Activated CD8-positive, alpha-beta T cell treated with anti-CD3 and anti-CD28 coated beads, Interleukin-2, amount 10 ng/mL, durations not matched to agents 7 days and 5 days (primary cell): ENCODE measurements at places on chromosomes 4 and X.

DNA sequence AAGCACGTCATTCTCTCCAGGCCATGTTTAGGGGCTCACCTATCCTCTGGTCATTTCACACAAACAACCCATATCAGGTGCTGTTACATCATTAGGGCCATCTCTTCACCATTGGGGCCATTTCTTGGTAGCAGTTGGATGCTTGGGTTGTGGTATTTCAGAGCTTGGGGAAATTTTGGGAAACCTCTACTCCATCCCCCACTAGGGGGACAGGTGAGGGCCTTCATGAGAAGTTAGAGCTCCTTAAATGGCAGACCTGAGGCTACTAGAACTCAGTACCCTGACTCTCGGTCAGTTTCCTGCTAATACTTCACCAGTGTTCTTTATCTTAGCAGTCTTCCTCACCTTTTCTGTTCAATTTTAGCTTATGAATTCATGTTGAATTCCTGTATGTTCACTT, 50.2 kb downstream of the ZNF827 start:
- DNase-seq: no peak

DNA sequence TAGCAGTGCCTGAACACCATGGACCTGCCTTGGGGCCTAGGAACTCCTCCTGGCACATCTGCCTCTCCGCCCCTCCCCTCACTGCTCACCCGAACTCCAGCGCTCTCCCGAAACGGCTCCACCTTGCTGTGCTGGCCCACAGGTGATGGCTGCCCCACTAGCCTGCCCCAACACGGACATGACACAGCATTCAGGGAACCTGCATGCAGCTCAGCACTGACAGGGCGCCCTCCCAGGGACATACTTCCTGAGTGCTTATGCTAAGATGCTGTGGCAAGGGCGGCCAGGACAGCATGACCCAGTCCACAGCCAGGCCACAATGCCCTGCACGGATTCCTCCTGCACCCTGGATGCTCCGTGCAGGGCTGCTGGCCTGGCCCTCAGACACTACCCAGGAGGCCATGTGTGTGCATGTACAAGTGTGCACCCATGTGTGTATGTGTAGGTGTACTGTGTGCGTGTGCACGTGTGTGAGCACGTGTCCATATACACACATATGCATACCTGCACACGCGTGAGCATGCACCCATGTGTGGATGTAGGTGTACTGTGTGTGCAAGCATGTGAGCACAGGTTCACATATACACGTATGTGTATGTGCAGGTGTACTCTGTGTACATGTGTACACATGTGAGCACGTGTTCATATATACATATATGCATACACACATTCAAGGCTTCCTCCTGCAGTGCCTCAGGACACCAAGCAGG, 6.0 kb downstream of the TMEM271 start:
- DNase-seq: no peak

DNA sequence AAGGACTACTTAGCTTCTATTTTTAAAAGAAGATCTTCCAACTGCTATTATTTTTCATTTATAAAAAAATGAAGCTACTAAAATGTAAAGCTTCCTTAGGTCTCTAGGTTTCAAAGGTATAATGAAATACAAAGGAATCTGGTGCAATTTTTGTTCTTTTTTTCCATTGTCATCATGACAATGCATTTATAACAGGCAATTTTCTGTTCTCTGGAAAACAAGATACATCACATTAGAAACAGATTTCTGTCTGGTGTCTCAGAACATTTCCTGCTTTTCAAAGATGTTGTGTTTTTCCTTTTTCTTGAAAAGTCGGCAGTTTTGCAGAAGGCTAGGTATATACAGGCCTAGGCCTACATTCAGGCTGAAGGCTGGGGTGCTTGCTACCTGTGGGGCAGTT, 63.6 kb upstream of the ATP8A1 start:
- no peak for DNase-seq

GRCh38 chr4:154741922-154742850, 1.6 kb upstream of the LRAT start:
- DNase-seq: no peak

DNA sequence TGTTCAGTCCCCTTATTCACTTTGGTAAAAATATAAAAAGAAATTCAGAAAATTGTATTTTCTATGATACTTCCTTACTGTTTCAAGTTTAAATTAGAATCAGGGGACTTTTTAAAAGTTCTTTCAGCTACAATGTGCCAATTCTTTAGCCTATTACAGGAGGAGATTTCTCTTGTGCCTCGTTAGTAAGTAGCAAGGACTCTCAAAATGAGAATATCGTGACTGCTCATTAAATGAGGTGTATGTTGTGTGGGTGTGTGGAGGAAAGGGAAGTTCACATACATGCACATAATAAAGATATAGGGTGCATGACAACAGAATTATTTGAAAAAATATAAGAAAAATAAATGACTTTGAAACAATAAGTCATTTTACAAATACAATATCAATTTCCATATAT, 190.5 kb downstream of the DTHD1 start:
- DNase-seq: no peak

GRCh38 chr4:183438458-183439113, 5.8 kb upstream of the CDKN2AIP start:
- no peak for DNase-seq

- DNase-seq: no peak
These were observed 12.9 kb upstream of the SMPX start for GRCh38 chrX:21770631-21771321.

DNA sequence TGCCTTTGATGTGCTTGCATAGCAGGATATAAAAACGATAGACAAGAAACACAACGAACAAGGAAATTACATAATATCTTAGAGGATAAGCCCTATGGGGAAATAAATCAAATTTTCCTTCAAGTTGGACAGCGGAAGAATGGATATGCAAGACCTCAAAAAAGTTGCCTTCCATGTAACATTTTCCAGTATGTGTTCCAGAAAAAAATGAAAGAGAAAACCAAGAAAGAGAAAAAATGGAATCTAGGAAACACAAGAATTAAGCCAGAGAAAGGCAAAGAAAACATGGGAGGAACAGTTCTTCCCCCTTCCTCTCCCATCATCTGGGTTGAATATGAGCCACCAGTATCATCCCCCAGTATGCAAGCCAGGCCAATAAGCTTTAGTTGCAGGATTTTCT, 34.6 kb upstream of the MID1 start:
- DNase-seq: no peak

DNA sequence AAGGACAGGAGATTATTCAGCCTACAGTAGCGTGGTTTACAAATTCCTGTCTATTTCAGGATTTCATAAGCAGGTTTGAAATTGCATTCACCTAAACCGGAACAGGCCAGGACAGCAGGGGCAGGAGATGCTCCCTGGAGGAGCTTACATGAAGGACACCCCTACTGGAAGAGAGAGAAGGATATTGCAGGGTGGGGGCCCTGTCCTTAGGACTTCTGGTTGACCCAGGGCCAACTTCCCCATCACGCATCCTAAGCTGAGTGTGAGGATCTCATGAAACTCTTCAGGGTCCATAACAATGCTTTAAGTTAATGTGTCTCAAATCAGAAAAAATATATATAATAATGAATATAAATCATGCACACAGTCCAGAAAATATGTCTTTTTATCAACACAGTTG, 6.4 kb upstream of the DHRSX start:
- no peak for DNase-seq

- no peak for DNase-seq
These were observed 47.7 kb downstream of the RPS6KA3 start for GRCh38 chrX:20218836-20219505.

DNA sequence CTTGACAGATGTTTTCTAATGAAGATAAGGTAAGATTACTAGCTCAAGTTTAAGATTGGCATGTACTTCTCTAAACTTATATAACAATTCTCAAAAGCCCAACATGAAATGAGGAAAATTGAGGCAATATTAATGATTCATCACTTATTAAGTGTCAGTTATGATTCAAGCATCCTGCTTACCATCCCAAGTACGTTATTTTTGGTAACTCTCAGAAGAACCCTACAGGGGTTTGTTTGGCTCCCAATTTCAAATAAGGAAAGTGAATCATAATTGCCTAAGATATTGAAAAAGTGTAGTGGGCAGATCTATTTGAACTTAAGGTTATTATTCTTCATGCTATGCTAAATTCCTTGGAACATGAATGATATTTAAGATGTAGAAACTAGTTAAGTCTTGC, 387.9 kb upstream of the TENM3 start:
- DNase-seq: no peak
